Esophagus squamous epithelium (tissue), 5 donors: ENCODE measurements at places on chromosomes 13 and 19.

DNA sequence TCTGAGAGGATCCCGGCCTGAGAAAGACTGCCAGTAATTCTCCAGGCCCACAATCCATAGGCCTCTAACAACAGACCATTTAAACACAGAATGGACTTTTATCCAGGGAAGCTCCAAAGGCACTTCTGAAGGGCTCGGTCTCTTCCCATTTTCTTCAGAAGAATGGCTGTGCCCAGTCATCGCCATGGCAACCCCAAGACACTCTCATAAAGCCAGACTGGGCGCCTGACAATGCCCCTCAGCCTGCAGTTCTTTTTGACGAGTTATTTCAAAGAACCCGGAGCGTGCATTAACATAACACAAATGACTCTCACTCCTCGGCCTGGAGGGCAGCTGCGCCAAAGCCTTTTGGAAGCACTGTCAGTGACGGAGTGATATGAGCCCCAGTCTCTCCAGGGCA, 61.0 kb downstream of the RASA3 start:
- no peak for DNase-seq

GRCh38 chr19:33295621-33296487, 6.5 kb downstream of the CEBPA start:
- DNase-seq, result no peak

GRCh38 chr19:39060171-39060570, 24.0 kb upstream of the ACP7 start:
- no peak for DNase-seq

GRCh38 chr19:18594824-18595373, 6.3 kb downstream of the REX1BD start:
- DNase-seq, result no peak

- no peak for DNase-seq
Measured at GRCh38 chr13:46736541-46737310, 60.2 kb downstream of the ESD start.

DNA sequence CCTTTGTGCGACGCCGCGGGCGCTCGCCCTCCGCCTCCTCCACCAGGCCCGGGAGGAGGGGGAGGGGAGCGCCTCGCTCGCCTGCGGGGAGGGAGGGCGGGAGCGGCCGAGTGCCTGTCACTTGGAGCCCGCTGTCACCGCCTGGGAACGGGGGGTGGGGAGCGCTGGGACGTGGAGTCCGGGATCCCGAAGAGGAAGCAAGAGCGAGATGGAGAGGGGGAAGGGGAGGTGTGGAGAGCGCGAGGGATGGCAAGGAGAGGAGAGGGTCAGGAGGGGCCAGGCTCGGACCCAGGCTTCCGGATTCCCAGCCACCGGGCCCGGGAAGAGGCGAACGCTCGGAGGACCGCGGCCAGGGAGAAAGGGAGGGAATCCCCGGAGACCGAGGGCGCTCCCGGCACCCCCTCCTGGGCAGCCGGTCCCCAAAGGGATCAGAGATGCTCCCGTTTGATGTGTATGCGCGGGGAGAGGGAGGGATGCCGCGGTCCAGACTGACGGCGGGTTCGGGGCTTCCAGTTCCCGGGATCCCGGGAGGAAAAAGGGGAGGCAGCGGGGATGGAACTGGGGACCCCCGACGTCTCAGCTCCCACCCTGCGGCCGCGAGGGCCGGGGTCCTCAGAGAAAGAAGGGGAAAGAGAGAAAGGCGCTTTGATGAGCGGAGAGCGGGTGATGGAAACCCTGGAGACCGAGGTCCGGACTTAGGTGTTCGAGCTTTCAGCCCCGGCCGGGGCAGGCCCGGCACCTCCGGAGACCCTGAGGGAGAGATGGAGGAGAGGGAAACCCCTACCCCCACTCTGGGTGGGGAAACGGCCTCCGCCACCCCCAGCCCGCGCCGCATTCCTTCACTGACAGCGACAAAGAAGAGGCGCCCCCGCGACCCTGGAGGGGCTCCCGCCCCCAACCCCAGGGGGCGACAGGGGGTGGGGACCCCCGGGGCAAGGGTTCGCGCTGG, 4.7 kb upstream of the DPF1 start:
- DNase-seq, result no peak

DNA sequence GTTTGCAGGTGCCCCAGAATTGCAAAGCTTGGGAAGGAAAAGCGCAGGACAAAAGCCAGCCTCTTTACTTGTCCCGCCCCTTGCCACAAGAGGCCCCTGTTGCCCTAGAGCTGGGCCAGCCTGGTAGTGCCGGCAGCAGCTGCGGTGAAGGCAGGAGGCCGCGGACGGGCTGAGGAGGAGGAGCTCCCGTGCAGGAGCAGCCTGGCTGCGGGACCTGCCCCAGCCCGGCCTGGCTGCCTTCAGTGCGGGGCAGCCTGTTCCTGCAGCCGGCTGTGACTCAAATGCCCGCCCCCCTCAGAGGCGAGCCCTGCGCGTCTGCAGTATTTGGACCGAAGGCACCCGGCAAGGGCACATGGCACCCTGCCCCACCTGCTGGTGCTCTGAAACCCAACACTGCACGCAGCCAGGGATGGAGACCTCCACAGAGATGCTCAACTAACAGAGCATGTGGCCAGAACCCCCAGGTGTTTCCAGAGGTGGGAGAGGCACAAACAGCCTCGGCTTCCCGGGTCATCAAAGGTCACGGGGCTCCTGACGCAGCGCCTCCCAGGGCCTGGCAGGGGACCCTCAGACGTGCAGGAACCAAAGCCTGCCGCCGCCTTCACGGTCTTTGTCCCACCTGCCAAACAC, 29.7 kb downstream of the NAXD start:
- DNase-seq, result no peak

DNA sequence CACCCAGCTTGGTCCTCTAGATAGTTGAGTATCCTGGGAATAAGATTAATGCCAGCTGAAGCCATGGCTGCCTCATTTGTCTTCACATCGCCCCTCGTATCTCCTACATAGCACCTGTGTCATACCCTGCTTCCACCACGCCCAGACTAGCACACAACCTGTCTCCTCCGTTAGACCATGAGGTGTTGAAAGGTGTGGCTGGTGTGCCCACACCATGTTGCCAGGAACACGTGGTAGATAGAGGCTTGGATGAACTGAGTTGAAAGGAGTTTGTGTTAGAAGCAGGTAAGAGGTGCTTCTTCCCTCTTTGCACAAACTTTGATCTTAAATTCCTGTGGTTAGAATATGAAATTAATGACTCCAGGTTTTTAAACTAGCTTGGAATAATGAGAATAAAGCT, 40.1 kb downstream of the RGCC start:
- no peak for DNase-seq

- no peak for DNase-seq
Measured at GRCh38 chr13:102351521-102351920, 50.3 kb downstream of the FGF14 start.

DNA sequence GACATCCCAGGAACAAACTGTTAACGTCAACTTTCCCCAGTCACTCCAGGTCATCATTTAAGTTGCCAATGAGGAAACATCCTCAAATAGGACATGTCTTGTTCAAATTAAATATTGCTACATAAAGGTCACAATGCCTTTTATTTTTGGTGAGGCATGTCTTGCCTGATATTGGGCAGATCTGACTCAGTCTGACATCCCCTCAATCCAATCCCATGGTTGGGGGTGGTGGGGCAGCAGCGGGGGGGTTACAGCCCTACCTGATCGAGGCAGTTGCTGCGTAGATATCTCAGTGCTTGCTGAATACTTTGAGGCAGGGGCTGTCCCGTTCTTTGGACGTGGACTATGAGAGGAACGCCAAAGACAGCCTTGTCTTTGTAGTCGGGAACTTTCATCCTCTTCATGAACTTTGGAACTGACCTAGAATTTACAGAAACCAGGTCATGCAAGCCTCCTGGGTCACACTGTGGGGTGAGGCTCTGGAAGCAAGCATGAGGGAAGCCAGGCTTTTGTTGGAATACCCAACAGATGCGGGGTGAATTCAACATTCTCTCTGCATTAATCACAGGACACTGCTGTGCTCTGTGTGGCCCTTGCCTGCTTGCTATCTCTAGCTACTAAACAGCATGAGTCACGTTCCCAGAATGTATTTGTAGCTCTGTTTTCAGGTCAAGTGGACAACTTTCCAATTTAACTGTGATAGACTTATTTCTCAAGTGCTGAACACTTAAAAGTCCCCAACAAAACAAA, 109.8 kb downstream of the KL start:
- no peak for DNase-seq

DNA sequence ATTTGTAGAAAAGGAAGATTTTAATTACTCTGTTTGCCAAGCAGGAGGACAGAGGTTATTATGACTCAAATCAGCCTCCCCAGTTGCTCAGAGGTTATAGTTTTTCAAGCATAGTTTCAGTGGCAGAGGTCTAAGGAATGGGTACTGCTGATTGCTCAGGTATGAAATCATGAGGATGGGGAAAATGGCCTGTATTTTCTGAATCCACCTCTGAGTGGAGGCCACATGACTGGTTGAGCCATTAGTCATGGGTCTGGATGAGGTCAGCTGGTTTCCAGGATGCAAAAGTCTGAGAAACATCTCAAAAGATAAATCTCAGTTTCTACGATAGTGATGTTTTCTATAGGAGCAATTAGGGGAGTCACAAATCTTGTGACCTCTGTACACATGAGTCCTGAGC, 62.8 kb upstream of the CEACAM8 start:
- DNase-seq, result no peak

DNA sequence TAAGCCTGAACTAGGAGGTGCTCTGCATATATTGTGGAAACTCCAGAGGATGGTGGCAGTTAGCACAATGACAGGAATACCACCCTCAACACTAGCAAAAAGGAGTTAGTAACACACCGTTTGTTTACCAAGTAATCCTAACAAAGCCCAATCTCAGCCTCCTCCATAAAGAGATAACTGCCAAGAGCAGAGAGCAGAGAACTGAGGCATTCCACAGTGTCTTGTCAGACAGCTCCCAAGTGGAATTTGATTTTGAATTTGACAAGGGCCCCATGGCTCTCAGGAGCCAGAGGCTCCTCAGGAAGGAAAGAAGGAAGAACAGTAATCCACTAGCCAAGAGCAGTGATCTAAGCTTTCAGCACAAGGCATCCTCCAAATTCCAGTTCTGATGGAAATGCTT, 298.6 kb downstream of the DCLK1 start:
- DNase-seq, result no peak

DNA sequence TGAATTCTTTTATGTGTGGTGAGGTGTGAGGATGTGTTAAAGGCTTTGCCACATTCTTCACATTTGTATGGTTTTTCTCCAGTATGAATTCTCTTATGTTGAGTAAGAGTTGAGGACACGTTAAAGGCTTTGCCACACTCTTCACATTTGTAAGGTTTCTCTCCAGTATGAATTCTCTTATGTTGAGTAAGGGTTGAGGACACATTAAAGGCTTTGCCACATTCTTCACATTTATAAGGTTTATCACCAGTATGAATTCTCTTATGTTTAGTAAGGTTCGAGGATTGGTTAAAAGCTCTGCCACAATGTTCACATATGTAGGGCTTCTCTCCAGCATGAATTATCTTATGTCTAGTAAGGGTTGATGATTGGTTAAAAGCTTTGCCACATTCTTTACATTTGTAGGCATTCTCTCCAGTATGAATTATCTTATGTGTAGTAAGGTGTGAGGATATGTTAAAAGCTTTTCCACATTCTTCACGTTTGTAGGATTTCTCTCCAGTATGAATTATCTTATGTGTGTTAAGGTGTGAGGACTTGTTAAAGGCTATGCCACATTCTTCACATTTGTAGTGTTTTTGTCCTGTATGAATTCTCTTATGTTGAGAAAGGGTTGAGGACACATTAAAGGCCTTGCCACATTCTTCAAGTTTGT, 27.1 kb downstream of the ZNF724 start:
- no peak for DNase-seq

- DNase-seq, result no peak
Measured at GRCh38 chr19:604355-604754, 14.7 kb downstream of the HCN2 start.

DNA sequence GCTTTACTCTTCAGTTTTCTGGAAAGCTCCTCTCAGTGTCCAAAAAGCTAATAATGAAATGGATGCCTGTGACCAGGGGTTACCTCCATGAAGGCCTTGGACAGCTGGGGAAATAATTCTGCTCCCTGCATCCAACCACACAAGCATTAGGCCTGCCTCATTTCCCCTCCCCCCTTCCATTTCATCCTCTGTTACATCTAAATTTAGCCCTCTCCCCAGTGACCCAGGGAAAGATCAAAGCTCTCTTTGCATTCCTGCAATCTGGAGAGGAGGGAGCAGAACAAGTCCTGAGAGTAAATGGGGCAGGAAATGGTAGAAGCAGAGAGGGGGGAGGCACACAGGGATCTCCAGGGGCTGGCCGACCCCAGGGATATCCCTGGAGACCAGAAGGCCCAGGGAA, 452.7 kb downstream of the TSHZ3 start:
- DNase-seq, result no peak

DNA sequence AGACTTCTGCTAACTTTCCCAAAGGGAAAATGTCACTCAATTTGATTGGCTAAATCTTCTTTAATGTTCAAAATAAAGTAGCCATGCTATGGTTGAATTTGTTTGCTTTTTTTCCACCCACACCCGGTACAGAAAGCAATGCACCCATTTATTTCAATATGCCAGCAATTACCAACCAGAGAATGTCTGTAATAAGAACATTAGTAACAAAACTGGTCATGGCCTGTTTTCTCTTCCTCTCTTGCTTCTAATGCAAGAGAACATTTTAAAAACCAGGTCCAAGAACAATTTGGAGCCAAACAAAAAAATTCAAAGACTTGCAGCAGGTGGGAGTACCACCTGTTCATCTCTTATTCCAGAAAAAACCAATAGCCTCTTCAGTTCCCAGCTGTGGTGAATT, 1108.8 kb upstream of the PCDH20 start:
- DNase-seq, result no peak

DNA sequence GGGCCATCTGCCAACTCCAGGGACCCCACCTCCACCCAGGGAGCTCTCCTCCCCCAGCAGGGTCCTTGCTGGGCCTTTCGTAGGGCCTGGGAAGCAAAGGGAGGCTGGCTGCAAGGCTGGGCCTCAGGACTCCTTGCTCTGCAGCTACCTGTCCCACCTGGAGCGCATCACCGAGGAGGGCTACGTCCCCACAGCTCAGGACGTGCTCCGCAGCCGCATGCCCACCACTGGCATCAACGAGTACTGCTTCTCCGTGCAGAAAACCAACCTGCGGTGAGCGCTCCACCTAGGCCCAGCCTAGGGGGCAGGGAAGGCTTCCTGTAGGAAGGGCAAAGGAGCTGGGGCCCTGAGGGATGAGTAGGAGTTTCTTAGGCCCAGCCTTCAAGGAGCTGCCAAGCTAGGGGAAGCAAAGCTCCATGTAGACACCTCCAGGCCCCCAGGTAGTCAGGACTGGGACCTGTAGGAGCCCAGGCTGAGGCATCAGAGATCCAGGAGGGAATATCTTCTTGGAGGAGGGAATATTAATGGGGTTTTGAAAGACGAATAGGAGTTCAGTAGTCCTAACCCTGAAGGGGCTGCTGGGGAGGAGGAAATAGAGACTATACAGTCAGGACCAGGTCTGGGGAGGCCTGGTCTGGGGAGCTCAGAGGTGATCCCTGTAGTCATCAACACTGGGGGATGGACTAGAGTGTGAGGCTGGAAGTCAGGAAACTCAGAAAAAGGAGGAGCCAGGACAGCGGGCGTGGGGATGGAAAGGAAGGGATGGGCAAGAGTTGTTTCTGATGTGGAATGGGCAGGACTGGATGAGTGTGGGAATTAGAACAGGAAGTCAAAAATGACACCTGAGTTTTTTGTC, 16.0 kb downstream of the GNA15 start:
- no peak for DNase-seq
